ENCODE measurements at places on chromosomes 5 and 9.

DNA sequence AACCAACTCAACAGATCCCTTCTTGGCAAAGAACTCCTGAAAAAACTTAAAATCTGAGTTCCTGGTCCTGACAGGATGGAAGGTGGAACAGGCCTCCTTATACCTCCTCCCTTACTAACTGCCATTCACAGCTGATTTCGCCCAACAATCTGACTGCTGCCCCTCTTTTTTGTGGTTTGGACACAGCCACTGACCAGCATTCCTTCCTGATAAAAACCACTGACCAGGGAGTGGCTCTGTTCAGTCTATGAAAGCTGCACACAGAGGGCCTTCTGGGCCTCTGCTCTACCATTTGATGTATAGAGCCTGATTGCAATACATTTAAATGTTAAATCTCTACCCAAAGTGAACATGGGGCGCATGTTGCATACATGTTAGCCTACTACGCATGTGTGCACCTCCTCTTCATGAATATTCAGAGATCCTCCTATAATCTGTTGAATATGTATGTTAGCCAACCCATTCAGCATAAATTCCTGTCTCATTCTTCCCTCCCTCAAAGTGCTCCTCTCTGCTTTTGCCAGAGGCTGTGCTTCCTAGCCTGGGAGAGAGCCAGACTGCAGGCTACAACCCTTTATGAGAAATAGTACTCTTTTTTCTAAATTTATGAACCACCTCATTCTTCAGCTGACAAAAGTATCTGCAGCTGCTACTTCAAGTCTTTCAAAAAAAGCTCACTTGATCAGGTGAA lies 93.7 kb upstream of the MRPS30 start:
- DNase-seq = no peak

GRCh38 chr5:75734913-75735789 lies 17.9 kb upstream of the POC5 start:
- DNase-seq = no peak

DNA sequence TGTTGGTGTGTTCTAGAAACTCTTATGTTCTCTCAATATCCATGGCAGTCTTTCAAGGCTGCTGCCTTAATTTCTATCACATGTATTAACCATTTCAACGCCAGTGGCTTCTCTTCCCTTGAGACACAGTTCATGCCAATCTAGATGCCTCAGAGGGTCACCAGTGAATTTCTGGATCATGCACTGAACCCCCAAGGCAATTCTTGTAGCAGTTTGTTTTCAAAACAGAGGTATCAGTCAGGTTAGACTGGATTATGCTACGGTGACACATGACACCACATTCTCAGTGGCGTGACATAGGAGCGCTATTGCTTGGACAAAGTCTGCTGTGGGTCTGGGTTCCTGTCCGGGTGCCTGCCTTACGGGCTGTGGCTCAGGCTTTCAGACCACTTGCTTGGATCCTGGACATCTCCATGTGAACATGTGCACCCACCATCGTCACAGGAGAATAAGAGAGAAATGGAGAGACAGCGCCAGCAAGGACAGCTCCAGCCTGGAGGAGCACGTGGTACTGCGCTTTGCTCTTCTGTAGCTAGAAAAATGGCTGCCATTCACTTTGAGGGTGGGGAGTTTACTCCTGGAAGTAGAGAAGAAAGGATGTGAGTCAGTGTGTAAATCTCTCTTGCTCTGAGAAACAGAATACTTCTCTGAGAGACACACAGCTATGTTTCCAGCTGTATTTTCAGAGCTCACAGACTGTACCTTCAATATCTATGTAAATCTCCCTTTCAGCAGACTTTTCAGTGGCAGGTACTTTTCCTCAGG lies 329.3 kb upstream of the ADCY2 start:
- no peak for DNase-seq

DNA sequence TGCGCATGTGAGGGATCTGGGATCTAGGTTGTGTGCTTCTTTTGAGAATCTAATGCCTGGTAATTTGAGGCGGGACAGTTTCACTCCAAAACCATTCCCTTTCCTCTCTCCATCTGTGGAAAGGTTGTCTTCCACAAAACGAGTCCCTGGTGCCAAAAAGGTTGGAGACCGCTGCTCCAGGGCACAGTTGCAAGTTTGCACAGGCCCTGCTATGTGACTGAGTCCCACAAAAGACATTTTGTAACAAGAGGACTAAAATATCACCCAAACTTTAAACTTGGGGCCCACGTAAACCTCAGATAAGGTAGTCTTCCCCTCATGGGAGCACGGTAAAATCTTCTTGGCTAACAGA lies 5.8 kb upstream of the ZNF367 start:
- no peak for DNase-seq

DNA sequence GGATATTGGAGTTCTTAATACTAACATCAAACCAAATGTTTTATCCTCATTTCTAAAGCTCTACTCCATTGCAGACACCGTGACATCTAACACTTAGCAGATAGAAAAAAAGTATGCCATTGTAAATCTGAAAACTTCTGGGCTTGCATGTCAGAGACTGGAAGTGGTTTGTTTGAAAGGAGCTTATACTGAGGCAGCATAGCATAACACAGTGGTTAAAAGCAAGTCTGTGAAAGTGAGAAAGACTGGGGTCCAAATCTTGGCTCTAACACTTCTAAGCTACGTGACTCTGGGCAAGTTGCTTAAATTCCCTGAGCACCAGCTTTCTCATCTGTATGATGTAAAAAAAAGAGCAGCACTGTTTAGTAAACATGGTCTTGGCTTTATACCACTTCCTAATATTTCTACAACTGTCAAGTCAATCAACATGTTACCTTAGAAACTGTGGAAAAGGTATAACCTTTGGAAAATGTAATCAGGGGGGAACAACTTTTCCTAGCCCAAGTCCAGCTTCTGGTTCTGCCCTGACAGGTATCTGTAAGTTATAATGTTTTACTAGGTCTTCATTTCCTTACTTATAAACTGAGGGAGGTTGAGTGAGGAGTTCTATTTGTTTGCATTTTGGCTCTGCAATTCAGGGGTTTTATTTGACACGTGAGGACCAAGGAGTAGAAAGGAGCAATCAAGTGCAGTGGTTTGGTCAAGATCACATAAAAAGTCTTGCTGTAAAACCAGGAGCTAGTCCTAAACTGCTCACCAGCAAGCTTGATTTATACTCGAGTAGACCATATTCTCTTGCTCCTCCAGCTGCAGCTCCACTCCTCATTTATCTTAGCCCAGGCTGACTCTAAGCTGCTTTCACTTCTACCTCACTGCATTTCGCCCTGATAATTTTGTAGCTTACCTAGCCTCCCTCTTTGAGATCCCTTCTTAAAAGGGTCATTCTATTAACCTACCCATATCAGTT lies 541.0 kb downstream of the RAB3C start:
- DNase-seq = no peak

GRCh38 chr9:79592726-79593493 lies 21.1 kb downstream of the TLE4 start:
- DNase-seq = no peak

- no peak for DNase-seq
These were observed 354.4 kb downstream of the DIRAS2 start for GRCh38 chr9:90288275-90288639.

DNA sequence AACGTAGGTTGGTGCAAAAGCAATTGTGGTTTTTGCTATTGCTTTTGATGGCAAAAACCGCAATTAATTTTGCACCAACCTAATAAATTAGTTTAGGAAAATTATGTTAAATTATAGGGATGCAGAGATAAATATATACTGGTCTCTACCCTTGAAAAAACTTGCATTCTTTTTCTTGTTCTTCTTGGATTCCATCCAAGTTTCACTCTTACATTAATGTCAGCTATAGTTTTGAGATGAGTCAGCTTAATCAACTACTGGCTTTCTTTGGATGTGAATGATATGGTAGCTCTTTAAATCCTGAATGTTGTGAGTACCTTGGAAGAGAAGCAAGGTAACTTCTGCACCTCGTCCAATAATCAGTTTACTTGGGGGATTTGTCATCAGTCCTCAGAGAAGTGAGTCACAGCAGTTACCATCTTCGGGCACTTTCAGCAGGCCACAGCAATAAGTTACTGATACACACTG lies 549.0 kb upstream of the ZNF608 start:
- DNase-seq = no peak

DNA sequence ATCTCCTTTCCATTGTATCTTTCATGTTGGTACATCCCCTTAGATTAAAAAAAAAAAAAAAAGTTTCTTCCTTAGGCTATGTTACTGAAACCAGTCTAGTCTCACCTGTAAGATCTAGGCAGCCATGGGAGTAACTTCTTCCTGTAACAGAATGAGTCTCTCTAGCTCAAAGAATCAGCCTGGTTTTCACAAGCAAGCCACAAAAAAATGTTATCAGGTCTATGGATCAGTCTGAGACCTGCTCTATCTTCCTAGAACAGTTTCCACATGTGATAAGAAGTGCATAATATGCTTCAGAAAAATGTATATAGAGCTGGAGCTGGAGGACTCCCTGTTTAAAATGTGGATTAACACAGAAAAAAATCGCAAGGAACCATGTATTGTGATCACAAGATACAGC lies 53.8 kb downstream of the ARRDC3 start:
- no peak for DNase-seq

DNA sequence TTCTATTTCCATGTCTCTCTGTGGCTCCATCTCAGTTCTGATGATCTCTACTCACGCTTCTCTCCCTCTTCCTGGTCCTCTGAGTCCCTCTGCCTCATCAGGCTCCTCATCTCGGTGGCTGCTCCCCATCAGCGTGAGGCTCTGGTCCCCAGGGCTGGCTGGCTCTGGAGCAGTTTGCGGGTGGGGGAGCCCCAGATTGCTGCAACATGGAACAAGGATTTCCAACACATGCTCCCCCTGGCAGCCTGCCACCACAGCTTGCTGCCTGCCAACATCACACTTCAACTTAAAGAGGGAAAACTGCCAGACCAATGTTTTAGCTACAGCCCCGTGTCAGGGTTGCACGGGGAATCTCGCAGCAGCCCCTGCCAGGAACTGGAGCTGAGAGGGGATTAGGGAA lies 77.2 kb upstream of the NEK6 start:
- DNase-seq = peak; percentile 90

GRCh38 chr9:19386502-19387044 lies 6.5 kb upstream of the RPS6 start:
- DNase-seq = no peak

GRCh38 chr9:110179734-110180133 lies 28.2 kb downstream of the C9orf152 start:
- no peak for DNase-seq

DNA sequence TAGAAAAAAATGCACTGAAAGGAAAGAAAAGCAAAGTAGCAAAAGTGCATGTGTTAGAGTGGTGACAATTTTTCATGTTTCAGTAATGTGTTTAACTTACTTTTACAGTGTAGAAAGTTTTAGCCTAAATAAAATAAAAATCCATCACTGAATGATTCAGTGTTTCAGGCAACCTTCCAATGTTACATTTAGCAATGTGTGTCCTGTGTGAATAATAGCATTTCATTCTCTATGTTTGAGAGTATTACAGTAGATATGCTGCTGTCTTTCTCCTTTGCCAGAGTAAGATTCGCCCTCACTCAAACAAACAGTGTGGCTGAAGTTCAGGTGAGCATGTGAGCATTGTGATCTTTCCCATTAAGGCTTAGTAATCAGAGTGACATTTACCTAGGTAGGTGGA lies 171.1 kb downstream of the TARS1 start:
- no peak for DNase-seq

- no peak for DNase-seq
These were observed 3.1 kb upstream of the DOCK8 start for GRCh38 chr9:211557-211956.

DNA sequence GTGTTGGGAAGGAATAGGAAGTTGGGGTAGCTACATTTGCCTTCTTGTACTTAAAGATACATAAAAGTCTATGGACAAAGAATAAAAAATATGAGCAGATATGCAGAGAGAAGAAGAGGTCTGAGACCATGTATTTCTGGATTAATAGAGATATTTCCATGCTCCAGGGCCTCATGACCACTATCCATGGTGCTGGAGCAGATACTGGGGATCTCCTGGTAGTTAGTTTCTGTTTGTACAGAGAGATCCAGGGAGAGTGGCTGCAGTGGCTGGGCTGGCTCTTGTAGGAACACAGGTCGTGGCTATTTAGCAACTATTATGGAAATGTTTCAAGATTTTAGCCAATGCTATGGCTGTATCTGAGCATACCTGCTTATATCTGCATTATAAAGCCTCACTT lies 184.2 kb upstream of the TMEM161B start:
- no peak for DNase-seq

GRCh38 chr5:139646111-139646510 lies 2.0 kb upstream of the CXXC5 start:
- no peak for DNase-seq

DNA sequence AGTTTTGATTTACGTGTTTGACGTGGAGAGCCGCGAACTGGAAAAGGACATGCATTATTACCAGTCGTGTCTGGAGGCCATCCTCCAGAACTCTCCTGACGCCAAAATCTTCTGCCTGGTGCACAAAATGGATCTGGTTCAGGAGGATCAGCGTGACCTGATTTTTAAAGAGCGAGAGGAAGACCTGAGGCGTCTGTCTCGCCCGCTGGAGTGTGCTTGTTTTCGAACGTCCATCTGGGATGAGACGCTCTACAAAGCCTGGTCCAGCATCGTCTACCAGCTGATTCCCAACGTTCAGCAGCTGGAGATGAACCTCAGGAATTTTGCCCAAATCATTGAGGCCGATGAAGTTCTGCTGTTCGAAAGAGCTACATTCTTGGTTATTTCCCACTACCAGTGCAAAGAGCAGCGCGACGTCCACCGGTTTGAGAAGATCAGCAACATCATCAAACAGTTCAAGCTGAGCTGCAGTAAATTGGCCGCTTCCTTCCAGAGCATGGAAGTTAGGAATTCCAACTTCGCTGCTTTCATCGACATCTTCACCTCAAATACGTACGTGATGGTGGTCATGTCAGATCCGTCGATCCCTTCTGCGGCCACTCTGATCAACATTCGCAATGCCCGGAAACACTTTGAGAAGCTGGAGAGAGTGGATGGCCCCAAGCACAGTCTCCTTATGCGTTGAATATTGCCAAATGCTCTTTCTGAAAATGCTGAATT lies 850 bp downstream of the RRAGA start:
- peak; percentile 40 for DNase-seq

GRCh38 chr9:34085581-34086500 lies 37.2 kb upstream of the UBAP2 start:
- no peak for DNase-seq

DNA sequence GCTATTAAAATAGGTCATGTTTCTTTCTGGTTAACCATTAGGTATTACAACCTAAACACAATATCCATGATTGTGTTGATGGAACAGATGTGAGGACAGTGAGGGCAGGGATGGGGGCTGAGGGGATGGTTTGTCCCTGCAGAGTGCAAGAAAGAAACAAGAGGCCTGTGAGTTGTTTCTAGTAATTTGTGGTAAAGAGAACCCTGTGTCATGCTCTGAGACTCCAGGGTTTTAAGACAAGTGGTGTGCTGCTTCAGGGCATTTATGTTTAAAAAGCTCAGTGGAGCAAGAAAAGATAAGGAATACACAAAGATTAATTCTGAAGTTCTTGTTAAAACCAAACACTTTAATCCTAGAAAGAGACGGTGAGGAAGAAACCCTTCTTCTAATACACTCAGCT lies 656.5 kb downstream of the TLE1 start:
- peak; percentile 47 for DNase-seq
